Activated naive CD4-positive, alpha-beta T cell treated with anti-CD3 and anti-CD28 coated beads, Interleukin-2, amount 50 U/mL, for 72 hours (primary cell): ENCODE measurements at places on chromosomes 2 and 18. TPM values are rescaled to one million over a fixed set of nuclear protein-coding genes. Genes with fewer than 3 reads are reported as not detected.
A peak's percentile ranks its signal among the peaks of the same experiment; 100 is the strongest.

The NEB gene
- total RNA-seq = 0.30 TPM

The EVA1A gene
- not detected for total RNA-seq

The CCDC68 gene
- total RNA-seq = not detected

The VRK2 gene
- total RNA-seq = 20.9 TPM

The PLEKHB2 gene
- total RNA-seq = 81.2 TPM

The TOGARAM2 gene
- total RNA-seq = 4.3 TPM

The UCN gene
- total RNA-seq = 3.6 TPM

The SEPTIN10 gene
- total RNA-seq = 3.5 TPM

The GAREM1 gene
- not detected for total RNA-seq

The ACMSD gene
- not detected for total RNA-seq

The DCDC2C gene
- not detected for total RNA-seq

The FKBP1B gene
- total RNA-seq = 0.64 TPM

The GATA6 gene
- total RNA-seq = not detected

The EFR3B gene
- total RNA-seq = 0.43 TPM

The CCBE1 gene
- 0.27 TPM for total RNA-seq

The LIMS2 gene
- 15.5 TPM for total RNA-seq

The CRYBA2 gene
- not detected for total RNA-seq

GRCh38 chr2:215357660-215358059, 45.8 kb downstream of the ATIC start:
- no peak for DNase-seq

- DNase-seq = no peak
Observed at GRCh38 chr2:98516571-98516970, 71.9 kb downstream of the INPP4A start.

GRCh38 chr2:95388091-95388692, 14.3 kb upstream of the FAHD2A start:
- DNase-seq = no peak

- DNase-seq = no peak
Observed at GRCh38 chr18:45920367-45920766, 46.8 kb downstream of the EPG5 start.

- DNase-seq = no peak
Observed at GRCh38 chr18:9379118-9379517, 44.5 kb downstream of the TWSG1 start.

GRCh38 chr2:112530728-112531127, 11.5 kb upstream of the POLR1B start:
- DNase-seq = no peak

DNA sequence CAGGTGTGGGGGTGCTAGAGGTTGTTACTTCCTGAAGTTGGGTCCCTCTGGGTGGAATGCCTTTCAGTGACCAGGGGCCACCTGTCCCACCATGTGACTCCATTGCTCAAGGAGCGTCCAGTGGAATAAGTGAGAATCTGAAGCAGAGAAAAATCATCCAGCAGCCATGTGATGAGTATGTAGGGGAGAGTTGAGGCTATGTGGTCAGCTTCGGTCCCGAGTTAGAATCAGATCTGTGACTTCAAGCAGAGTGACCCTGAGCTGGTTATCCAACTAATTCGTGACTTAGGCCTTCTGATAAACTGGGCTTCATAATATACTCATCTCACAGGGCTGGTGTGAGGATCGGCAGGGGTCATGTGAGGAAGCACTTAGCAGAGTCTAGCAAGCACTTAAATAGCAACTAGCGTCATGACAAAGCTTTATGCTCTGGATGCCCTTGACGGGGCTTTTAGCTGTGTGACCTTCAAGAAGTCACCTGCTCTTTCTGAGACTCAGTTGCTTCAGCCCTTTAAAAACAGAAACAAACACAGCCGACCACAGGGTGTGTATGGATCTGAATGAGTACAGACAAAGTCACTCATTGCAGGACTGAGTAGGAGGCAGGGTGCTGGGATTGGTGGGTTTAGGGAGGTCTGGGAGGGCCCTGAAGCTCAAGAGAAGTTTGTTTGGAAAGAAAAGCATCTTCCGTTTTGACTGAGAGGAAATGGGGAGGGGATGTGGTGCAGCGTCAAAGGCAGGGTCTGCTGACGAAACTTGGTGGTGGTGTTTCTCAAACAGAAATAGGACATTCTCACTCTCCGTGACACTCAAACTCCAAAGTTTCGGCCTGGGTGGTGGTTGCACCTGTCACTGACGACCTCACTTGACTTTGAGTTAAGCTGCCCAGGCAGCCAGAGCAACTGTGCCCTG, 264.0 kb upstream of the CXCR4 start:
- peak; percentile 89 for DNase-seq

- DNase-seq = no peak
Observed at GRCh38 chr2:138787053-138787666, 7.0 kb upstream of the NXPH2 start.

GRCh38 chr2:45652090-45653031, 886 bp downstream of the PRKCE start:
- peak; percentile 17 for DNase-seq

DNA sequence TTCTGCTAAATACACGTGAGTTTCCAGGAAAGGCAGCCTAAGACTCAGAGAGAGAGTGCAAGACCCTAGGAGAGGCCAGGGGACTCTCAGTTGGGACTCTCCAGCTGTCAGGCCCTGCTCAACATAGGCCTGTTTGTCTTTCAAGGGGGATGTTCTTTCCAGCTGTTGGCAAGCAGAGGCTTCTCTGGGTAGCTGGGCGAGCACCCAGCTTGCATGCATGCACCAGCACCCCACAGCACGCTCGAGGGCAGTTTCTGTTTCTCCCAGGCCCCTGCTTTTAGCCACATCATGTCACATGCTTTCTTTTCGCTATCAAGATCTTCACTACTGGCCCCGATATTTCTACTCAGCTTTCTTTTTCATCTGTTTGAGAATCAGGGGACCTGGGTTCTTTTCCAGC, 479.3 kb upstream of the HS6ST1 start:
- no peak for DNase-seq

- DNase-seq = no peak
Observed at GRCh38 chr2:220241423-220241822, 614.0 kb downstream of the SLC4A3 start.

GRCh38 chr18:62713651-62714247, 1.6 kb upstream of the PHLPP1 start:
- no peak for DNase-seq

DNA sequence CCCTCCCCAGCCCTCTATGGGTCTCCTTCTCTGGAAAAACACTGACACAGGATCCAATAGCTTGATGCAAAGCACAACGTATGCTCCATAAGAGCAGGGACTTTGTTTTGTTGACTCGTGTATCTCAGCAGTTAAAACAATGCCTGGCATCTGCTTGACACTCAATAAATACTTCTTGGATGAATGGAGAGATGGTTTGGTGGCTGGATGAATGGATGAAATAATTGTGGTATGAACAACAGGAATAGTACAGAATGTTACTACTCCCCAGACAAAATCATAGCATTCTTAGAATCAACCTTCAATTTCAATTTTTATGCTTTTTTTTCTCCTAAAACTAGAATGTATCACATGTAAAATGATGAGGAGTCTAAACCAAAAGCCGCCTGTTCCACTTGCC, 57.4 kb downstream of the KCNE4 start:
- DNase-seq = no peak

DNA sequence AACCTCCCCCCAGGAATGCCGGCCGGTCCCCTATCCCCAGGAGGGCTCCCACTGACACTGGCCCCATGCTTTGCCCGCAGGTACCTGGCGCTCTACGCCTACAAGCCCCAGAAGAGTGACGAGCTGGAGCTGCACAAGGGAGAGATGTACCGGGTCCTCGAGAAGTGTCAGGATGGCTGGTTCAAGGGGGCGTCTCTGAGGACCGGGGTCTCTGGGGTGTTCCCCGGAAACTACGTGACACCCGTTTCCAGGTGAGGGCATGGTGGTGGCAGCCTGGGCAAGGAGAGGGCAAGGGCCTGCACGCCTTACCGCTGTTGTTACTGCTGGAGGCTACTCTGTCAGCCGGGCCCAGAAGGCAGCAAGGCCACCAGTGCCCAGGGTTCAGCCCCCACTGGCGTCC, 181.3 kb downstream of the SEPTIN10 start:
- no peak for DNase-seq

- DNase-seq = no peak
Observed at GRCh38 chr2:61529944-61530735, 8.0 kb downstream of the XPO1 start.

DNA sequence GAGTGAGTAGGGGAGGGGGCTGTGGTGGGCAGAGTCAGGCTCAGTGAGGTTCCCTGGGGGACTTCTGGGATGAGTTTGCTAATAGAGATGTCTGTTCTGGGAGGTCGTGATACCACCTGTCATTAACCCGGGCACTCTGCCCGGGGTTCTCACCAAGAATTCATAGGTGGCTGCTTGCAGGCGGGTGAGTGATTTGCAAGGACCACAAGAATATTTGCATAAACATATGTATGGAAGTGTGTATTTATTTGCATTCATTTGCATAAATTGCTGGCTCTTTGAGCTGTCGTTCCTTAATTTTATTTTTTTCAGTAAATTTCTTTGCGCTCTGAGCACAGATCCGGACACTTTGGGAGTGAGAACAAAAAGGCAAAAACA, 260.0 kb downstream of the ATAD2B start:
- DNase-seq = no peak

- DNase-seq = no peak
Observed at GRCh38 chr2:223251656-223252229, 199.8 kb downstream of the KCNE4 start.

DNA sequence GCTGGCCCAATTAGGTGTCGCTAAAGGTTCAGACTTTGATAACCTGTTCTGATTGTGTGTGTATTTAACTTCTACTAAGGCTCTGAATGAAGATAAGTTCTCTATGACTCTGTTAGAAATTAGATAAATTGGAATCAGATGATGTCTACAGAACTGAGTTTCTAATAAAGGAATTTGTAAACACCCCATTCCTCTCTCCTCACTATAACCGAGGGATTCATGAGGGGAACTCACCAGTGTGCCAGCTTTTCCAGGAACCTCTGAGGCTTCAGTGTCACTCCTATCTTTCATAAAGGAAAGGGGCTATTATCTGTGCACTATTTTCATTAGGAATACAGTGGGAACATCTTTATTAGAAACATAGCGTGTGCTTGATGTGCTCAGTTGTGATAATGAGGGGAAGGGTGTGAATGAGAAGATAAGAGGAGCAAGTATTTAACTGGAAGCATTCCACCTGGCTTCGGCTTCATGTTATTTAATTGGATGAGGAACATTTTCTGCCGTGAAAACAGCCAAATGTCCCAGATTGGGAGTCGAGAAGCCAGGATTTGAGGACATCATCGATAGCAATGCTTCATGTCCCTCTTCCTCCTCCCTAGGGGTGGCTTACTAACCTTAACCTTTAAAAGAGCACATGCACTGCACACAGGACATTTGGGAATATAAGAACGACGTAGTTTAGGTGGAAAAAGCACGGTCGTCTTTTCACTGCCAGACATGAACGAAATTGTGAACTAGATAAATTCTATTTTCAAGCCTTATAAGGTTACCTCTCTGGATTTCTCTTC, 84.8 kb upstream of the TCF4 start:
- DNase-seq = no peak

- no peak for DNase-seq
Observed at GRCh38 chr2:216653931-216654365, 20.7 kb downstream of the IGFBP2 start.

DNA sequence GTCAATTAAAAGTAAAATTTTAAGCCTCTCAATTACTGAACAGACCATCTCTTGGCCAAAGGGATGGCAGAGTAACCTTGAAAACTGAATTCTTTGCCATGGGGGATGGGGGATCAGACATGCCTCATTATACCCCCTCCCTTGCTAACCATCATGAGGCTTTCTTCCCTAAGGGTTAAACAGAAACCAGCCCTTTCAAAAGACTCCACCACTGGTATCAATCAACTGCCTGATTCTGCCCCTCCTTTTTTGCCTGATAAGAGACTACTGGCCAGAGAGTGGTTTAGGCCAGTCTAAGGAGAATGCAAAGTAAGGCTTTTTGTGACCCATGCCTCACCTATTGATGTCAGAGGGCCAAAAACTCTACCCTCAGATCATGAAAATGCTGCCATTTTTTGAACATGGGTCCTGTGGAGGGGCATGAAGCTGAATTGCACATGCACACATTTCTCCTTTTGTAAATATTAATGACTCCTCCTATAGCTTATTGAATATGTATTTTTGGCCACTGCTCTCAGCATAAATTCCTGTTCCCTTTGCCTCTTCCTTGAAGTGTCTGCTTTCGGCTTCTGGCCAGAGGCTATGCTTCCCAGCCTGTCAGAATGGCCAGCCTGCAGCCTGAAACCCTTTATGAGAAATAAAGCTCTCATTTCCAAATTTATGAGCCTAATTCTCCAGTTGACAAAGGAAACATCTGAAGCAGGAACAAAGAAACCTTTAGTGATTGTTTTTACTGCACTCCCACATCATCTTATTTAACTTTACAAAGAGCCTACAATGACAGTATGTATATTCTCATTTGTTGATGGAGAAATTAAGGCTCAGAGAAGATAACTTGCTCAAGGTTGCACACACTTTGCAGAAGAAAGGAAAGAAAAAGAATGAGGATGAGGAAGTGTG, 270.7 kb upstream of the CELF4 start:
- no peak for DNase-seq

- DNase-seq = no peak
Observed at GRCh38 chr2:132538331-132538855, 121.8 kb downstream of the GPR39 start.

DNA sequence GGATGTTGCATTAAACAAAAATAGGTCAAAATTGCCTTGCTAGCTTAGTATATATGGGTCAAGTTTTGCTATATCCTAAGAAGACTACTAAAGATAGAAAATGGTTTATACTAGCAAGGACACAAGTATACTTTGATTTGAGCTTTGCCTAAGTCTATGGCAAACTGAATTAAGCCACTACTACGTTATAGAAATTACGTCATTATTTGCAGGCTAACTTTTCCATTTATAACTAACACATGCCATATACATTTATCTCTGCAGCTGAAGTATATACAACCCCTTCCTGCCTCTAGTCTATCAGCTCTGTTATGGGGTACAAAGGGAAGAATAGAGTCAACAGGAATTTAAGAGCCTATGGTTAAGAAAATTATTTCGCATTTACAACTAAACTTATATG, 16.2 kb downstream of the YWHAQ start:
- DNase-seq = no peak

- no peak for DNase-seq
Observed at GRCh38 chr2:182867426-182868053, 1.1 kb upstream of the FRZB start.

GRCh38 chr18:43720041-43720440, 442.8 kb upstream of the SYT4 start:
- no peak for DNase-seq

GRCh38 chr2:72181616-72182015, 34.0 kb upstream of the CYP26B1 start:
- no peak for DNase-seq
